GM23248 (cell line): ENCODE measurements at places on chromosomes 5 and 9. TPM values are rescaled to one million over a fixed set of nuclear protein-coding genes. Genes with fewer than 3 reads are reported as not detected.

Gene MARCHF3
- 5.5 and 5.8 TPM in 2 replicates for polyA plus RNA-seq

Gene MEIKIN
- polyA plus RNA-seq: not detected in 2 replicates

Gene SSNA1
- 93.1 and 100 TPM in 2 replicates for polyA plus RNA-seq

Gene CER1
- not detected in 2 replicates for polyA plus RNA-seq
